Right renal pelvis (tissue), 4 donors: ENCODE measurements at places on chromosomes 2 and 18.

GRCh38 chr18:46402396-46402795 is 254.6 kb downstream of the LOXHD1 start:
- DNase-seq, result no peak

DNA sequence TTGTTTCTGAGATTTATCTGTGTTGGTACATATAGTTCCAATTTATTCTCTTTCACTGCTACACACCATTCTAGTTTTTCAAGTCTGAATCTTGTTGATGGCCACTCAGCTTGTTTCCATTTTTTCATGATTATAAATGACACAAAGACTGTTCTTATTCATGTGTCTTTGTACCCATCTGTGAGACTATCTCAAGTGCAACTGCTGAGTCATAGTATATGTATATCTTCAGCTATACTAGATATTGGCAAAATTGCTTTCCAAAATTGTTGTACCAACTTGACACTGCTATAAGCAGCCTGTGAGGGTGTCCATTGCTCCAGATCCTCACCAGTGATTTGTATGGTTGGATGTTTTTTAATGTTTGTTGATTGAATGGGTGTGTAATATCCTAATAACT is 37.2 kb upstream of the RTN4 start:
- DNase-seq, result no peak

DNA sequence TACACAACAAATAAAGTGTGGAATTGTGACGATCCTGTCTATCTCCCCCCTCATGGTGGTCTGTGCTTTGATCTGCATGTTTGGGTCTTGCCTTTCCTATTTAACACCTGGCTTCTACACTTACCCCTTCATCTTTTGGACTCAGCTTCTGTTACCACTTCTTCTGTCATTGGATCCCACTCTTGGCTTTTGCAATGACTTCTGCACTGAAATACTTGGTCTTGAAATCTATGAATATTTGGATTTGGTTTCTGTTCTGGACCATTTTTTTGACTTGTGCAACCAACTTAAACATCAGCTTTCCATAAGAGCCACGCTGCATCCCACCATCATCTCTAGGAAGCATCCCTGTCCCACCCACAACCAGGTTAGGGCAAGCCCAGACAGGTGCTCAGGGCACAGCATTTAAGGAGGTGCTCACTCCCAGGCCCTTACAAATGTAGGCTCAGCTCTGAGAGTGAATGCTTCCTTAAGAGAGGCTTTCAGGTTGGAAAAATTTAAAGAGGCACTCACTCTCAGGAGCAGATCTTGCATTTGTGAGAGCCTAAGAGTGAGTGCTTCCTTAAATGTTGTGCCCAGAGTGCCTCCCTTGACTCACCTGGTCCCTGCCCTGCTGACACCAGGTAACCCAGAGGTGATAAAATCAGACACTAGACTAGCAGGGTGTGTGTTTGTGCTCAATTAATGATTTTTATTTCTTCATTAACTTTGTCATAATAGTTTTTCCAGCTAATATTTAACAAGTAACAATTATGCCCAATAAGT is 124.5 kb upstream of the SH3BP4 start:
- DNase-seq, result no peak

- no peak for DNase-seq
These were observed 283.3 kb downstream of the AFF3 start for GRCh38 chr2:99858951-99859596.

GRCh38 chr2:241216211-241216761 is 27.8 kb downstream of the ANO7 start:
- DNase-seq, result no peak

- DNase-seq, result no peak
These were observed 77.2 kb upstream of the ST6GAL2 start for GRCh38 chr2:106963156-106963555.
